ENCODE measurements at places on chromosomes 2 and 18. TPM values are rescaled to one million over a fixed set of nuclear protein-coding genes. Genes with fewer than 3 reads are reported as not detected.

TRPM8 gene
- total RNA-seq: 4.6 TPM

COPS7B gene
- 27.7 TPM for total RNA-seq

COLEC12 gene
- 16.8 TPM for total RNA-seq

SMARCAL1 gene
- 10.8 TPM for total RNA-seq

SPATA3 gene
- not detected for total RNA-seq

LDLRAD4 gene
- 83.5 TPM for total RNA-seq

HAAO gene
- 1.4 TPM for total RNA-seq

C2orf68 gene
- 29.1 TPM for total RNA-seq

VIL1 gene
- not detected for total RNA-seq

FBXO36 gene
- total RNA-seq: 12.7 TPM

CHRND gene
- 0.23 TPM for total RNA-seq

MIB1 gene
- total RNA-seq: 90.2 TPM

ACMSD gene
- total RNA-seq: not detected

Data from diencephalon (tissue), 1 donor.